ENCODE measurements at places on chromosomes 2 and 18.
A peak's percentile ranks its signal among the peaks of the same experiment; 100 is the strongest.

- DNase-seq: no peak
Observed at GRCh38 chr2:174870787-174871186, 106.5 kb upstream of the CHRNA1 start.

DNA sequence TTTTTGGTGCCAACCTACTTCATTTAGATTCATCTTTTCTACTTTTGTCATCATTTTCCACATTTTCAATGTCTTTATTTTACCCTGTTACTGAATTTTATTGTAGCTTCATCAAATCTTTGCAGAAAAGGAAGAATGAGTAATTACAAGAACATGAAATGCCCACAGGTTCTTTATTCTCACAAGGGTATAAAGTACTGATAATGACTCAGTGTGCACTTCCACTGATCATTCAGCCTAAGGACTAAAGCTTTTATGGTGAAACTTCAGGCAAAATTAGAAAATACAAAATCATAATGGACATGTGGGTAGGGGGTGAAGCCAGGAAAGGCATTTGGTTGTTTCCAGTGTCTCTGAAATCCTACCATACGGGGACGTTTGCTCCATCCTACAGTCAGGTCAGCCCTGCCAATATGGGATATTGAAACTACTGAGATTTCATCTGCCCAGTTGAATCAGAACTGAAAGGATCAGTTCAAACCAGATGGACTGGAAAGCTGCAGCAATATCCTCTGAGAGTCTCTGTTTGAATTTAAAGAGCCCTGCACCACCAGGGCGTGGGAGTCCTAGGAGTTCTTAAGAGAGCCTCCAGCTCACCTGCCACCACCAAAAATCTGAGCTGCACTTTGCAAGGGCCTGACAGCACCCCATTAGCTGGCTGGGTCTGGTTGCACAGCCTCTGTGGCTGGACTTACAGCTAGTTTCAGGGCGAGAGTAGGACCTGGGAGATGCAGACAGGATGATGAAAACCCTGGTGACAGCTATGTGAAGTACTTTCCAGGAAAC is 390.4 kb downstream of the CMPK2 start:
- DNase-seq: no peak

DNA sequence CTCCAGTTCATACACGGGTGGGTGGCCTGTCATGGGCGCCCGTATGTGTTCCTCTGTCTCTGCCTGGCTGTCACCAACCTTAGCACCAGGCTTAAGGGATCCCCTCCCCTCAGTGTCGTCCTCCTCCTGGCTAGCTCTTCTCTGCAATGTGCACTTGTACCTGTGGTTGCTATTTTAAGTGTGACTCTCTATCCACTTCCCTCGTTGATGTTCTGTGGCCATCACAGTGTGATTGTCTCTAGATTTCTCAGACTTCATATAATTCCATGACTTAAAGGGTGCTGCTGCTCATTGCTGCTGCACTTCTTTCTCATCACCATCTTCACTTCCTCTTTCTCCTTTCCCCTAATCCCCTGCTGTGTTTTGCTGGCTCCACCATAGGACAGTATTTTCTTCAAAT is 143.4 kb downstream of the EML6 start:
- no peak for DNase-seq

- DNase-seq: no peak
Observed at GRCh38 chr2:226396541-226396940, 403.1 kb downstream of the IRS1 start.

GRCh38 chr2:221851531-221852045 is 279.5 kb upstream of the EPHA4 start:
- no peak for DNase-seq

- no peak for DNase-seq
Observed at GRCh38 chr2:27316655-27317412, 6.1 kb downstream of the MPV17 start.

DNA sequence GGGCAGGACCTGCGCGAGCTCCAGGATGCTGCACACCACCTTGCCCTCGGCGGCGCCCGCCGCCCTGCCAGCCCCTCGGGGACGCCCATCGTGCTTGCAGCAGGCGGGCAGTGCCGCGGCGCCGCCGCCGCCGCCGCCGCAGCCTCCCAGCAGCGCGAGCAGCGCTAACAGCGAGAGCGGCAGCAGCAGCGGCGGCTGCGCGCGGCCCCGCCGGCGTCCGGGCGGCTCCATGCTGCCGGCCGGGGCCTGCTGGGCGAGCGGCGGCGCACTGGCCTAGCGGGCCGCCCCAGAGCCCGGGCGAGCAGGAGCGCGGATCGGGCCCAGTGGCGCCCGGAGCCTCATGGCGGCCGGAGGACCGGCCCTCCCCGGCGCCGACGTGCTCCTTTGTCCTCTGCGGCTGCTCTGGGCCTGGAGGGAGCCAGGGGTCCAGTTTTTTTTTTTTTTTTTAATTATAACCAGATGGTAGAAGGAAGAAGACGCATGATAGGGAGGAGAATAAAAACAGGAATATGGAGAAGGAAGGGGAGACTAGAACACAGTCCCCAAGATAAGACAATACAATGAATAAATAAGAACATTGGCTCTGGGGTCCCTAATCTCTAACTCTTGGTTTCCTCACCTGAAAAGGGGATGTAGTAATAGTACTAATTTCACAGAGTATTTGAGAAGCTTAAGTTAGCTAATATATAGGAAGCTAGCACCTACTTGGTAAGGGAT is 17.1 kb upstream of the ANKRD62 start:
- DNase-seq: no peak

DNA sequence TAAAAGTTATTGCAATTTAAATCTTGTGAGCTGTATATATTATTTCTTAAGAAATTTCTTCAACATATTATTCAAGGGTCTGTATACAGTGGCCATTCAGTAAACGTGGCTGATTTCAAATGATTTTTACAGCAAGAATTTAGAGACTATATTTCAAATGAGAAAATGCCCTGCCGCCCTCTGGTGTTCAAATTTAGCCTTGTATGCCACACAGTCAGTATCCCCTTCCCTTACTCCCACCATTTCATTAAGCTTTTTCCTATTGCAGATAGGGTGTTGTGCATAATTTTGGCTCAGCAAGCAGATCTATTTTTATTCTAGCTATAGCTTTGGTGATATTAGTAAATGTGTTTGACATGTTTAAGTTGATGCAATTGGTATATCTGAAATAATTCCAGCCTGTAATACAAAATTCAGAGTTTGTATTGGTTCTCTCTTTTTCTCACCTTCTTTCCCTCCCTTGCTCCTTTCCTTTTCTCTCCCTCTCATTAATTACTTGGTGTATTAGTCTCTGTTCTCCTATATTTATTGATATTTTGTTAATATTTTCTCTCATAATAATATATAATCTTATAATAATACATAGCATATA is 22.8 kb upstream of the SCN7A start:
- peak; percentile 52 for DNase-seq

DNA sequence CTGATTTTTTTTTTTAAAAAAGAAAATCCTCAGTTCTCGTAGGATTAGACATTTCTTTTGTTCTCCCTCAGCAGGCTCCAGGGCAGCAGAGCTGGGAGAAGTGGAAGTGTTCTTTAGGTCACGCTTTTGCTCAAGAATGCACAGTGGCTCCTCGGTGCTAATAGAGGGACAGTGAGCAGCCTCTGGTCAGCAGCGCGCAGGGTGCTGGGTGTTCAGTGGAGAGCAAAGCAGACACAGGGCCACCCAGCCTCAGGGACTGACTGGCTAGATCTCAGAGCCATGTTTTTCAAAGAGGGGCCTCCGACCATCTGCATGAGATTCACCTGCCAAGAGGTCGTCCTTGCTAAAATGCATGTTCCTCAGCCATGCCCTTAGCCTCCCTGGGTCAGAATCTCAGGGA is 218.8 kb downstream of the HAUS1 start:
- DNase-seq: no peak

- no peak for DNase-seq
Observed at GRCh38 chr18:70333757-70334156, 44.9 kb downstream of the SOCS6 start.

- DNase-seq: no peak
Observed at GRCh38 chr2:28268386-28268785, 124.3 kb upstream of the FOSL2 start.

DNA sequence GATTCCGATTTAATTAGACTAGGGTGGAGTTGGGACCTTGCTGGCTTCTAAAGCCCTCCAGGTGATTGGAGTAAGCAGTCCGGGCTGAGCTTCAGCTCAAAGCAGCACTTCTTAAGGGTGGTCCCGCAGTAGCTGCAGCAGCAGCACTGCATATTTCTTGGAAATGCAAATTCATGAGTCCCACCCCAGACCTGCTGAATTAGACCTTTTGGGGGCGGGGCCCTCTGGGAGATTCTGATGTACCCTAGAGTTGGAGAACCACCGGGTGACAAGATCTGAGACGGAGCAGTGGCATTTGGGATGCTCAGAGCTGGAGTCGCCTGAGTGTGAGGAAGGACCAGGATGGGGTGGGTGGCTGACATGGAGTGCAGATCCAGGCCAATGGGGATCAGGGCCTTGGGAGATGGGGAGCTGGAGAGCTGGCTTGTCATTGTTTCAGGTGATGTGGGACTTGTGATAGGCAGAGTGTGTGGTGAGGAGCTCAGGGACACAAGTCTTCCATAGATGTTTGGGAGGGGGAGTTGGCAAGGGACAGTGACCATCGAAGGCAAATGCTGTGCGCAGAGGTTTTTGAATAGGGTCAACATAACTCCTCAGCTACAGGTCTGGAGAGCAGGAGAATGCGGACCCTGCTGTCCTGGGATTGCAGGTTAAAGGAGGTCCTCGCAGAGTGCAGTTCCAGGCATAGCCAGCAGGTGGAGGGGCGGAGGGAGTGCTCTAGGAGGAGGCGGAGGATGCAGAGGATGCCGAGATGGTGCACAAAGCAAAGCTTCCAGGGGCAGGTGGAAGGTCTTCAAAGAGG is 130.9 kb upstream of the RAB12 start:
- DNase-seq: peak; percentile 74

DNA sequence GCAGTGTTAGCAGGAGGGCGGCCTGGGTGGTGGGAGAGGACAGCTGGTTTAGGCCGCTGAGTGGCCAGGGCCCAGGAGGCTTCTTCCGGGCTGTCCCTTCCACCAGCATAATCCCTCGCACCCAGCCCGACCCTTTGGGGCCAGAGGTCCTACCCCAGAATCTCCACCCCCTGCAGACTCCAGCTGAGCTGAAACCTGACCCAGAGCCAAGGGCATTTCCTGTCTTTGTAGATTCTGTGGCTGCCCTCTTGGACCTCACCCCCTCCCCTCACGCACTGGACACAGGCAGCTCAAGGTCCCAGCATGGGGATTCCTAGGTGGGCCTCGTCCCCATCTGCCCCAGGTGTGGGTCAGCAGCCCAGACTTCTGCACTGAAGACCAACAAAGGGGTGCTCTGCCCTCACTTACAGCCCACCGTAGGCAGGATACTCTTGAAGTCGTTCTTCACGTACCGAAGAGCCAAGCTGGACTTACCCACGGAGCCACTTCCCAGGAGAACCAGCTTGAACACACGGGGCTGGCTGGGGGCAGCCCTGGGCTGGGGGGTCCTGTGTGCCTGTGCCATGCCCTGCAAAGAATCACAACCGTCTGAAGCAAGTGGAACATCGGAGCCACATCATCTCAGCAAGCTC is 4.8 kb downstream of the RAB17 start:
- DNase-seq: no peak

- no peak for DNase-seq
Observed at GRCh38 chr2:32688541-32688940, 60.7 kb downstream of the TTC27 start.

GRCh38 chr2:182132605-182133004 is 147.0 kb downstream of the PPP1R1C start:
- DNase-seq: no peak

All from mucosa of descending colon (tissue), 3 donors.